ENCODE measurements at places on chromosomes 3 and 15.

DNA sequence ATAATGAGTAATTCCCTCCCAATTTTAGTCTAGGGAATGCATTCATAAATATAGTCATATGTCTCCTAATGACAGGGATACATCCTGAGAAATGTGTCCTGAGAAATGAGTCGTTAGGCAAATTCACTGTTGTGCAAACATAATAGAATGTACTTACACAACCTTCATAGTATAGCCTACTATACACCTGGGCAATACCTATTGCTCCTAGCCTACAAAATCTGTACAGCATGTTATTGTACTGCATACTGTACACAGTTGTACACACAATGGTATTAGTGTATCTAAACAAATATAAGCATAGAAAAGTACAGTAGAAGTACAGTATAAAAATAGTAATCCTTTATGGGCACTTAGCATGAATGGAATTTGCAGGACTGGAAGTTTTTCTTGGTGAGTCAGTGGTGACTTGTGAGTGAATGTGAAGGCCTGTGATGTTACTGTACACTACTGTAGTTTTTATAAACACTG, 6.6 kb downstream of the DTWD1 start:
- DNase-seq = no peak

- DNase-seq = no peak
Observed at GRCh38 chr3:146817704-146818103, 212.6 kb upstream of the PLSCR5 start.

- no peak for DNase-seq
Observed at GRCh38 chr15:42456971-42457370, 34.0 kb downstream of the ZNF106 start.

DNA sequence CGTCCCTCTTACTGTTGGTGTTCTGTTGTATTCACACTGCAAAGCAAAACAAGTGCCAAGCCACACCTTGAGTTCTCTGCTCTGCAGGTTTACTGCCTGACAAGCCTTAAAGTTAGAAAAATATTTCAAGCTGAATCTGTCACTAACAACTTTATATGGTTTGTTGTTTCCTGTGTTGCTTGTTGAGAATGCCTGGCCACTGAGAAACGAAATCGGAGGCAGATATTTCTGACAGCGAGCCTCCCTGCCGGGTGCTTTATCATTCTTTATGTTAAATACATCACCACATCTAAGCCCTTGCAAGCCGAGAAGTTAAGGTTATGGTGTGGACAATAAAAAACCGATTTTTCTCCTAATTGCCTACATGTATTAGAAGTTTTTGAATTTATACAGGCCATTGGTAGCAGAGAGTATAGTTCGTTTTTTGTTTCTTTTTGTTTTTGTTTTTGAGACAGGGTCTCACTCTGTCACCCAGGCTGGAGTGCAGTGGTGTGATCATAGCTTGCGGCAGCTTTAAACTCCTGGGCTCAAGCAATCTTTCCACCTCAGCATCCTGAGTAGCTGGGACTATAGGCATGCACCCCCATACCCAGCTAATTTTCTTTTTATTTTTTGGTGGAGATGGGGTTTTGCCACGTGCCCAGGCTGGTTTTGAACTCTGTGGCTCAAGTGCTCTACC, 188.4 kb upstream of the ICE2 start:
- no peak for DNase-seq

DNA sequence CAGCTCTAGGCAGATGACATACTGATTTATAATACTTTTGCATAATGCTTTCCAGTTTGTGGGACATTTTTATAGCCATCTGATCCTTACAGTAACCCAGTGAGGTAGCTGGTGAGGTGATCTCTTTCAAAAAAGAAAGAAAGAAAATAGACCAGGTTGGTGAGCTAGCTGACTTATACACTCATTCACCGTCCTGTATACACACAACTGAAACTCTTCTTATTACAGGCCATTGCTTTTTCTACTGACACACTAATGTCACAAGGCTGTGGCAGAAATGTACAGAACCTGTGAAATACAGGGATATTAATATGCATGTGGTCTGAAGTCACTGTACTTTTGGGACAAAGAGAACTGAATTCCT, 150.2 kb upstream of the BHLHE40 start:
- DNase-seq = no peak
